ENCODE measurements at places on chromosomes 3 and 15. TPM values are rescaled to one million over a fixed set of nuclear protein-coding genes. Genes with fewer than 3 reads are reported as not detected.

- peak; percentile 70 for DNase-seq
These were observed at the start of gene BOC for GRCh38 chr3:113211330-113212149. TSS of gene BOC (plus strand) at chr3:113211557. CDS start at chr3:113249803, 38,246 bp downstream.

The ZNF80 gene
- polyA plus RNA-seq: 0.11 TPM

- DNase-seq: no peak
These were observed 89.5 kb downstream of the DHX30 start for GRCh38 chr3:47892286-47893040.

DNA sequence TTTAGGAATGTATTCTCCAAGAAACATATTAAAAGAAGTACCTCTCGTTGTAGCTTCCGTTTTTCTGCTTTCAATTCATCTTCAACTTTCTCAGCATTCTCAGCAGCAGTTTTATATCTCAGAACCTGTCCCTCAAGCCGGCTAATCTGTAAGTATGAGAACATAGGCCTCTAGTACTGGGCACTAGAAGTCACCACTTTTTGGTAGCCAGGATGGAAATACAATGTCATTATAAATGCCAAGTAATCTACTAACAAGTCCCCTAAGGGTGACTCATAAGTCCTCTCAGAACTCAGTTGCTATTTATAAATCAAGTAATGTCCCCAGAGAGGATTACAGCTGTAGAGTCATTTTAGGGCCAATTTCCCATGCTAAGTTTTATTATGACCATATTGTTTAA is 61.1 kb downstream of the MLH1 start:
- no peak for DNase-seq

DNA sequence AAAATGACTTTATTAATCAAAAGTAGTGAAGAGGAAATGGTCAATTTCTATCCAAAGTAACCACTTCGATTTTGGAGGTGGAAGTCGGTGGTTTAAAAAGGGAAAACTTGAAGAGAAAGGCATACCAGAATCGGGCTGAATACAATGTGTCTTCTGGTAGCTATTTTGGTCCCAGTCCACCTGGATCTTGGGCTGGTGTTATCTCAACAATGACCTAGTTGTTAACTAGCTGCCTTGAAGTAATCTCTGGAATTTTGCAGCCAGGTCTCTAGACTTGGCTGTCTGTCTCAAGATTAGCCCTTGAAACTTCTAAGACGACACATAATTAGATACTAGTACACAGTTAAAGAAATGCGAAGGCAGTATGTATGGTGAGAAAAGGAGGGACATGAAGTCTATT is 409.8 kb downstream of the GRM7 start:
- no peak for DNase-seq

DNA sequence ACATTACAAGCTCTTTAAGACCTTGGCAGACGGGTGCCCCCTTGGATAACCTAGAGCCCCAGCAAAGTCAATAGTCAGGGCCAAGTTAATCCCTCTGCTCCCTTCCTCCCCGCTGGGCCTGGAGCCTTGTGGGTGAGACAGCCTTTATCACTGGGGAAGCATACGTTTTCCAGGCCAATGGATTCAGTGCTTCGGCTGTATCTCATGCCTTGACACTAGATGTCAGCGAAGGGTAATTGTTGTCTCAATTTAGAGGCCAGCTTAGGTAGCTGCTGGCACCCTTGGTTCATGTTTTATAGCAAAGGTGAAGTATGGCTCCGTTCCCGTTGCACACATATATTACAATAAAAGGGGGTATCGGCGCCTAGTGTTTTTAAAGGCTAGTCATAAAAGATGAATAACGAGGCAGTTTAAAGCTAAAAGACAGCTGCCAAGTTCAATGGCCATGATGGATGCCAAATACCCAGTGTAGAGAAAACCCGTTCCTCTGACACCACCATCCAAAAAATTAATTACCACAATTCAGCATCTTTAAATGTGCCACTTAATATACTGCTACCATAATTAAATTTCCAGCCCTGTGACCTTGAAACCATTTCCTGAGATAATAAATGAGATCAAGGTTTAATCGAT is 52.3 kb upstream of the BNIP2 start:
- DNase-seq: no peak

DNA sequence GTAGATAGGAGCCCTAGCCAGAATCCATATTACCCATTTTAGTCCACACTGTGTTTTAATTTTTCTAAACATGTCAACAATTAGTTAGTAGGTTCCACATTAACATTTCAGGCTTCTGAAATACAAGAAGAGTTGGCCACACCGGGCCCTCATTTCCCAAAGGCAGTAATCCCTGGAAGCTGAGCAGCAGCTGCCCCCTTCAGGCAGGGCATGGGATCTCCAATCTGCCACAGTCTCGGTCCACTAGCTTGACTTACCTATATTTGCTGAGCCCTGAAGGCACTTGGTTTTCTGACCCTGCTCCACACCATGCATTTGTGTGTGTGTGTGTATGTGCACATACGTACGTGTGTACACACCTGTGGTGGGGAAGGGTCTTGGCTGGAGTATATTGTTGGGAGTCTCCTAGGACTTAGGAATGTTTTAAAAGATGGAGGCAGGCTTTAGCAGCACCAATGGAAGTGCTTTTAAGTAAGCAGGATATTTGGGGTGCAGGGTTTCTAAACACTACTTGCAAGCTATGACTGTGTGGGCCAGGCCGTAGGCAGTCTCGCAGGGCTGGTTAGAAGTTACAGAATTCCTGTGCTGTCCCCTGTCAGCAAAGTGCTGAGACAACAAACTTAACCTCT is 71.2 kb upstream of the SOX14 start:
- peak; percentile 4 for DNase-seq

DNA sequence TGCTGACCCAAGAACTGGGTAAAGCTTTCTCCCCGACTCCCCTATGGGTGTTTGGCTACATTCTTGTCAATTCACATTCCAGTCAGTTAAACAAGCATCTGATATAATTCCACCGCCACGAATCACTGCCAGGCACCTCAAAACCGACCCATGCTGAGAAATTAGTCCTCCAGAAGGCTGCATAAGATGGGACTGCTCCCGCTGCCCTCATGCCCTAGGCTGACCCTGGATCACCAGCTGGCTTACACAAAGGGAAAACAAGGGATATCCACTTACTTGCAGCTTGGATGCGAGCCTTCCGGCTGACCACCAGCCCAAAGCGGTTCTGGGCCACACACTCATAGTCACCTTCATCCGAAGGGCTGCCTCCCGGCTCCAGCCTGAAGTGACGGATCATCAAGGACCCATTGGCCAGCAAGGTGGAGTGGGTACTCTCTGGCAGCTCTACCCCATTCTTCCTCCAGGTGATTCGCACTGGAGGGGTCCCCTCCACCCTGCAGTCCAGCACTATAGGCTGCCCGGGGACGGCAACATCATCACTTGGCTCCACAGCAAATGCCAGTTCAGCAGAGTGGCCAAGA is 2.9 kb downstream of the IGDCC3 start:
- DNase-seq: no peak

The CCRL2 gene
- polyA plus RNA-seq: 1.0 TPM

- DNase-seq: no peak
These were observed 51.1 kb downstream of the CHST2 start for GRCh38 chr3:143170676-143171075.

DNA sequence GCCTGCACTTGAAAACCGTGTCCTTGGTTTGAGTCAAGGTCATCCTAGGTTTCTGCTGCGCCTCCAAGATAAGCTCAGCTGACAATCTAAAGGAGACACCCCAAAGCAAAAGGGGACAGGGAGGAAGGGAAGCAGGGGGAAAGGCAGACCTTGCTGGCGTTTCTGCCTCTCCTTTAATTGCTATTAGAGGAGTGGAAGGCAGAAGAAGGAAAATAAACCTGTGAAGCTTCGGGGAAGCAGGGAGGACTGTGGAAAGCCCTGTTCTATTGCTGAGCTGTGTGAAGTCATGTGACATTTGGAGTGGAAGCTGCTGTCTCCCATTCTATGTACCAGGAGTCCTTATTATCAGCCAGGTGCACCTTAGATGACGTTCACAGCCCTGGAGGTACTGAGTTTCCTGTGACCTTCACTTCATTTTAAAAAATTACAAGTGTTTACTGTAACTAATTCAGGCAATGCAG is 21.5 kb upstream of the CHD2 start:
- DNase-seq: no peak

GRCh38 chr3:11576453-11576852 is 67.3 kb downstream of the VGLL4 start:
- no peak for DNase-seq

- no peak for DNase-seq
These were observed 223.8 kb downstream of the RSRC1 start for GRCh38 chr3:158333736-158334135.

DNA sequence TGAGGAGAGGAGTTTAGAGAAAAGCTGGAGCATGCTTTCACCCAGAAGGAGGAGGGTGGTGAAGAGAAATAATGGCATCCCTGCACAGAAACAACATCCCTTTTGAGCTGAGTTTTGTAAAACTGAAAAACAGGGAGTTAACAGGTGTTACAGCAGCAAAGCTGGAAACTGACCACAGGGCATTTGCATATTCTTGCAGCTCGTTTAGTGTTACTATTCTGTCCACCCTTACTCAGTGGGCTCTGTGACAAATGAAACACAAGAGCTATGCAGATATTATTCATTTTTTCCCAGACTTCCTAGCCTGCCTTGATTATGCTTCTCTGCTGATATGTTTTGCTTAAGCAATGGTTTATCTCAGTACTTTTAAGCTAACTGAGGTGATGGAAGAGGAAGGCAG is 272.0 kb downstream of the NEK10 start:
- no peak for DNase-seq

DNA sequence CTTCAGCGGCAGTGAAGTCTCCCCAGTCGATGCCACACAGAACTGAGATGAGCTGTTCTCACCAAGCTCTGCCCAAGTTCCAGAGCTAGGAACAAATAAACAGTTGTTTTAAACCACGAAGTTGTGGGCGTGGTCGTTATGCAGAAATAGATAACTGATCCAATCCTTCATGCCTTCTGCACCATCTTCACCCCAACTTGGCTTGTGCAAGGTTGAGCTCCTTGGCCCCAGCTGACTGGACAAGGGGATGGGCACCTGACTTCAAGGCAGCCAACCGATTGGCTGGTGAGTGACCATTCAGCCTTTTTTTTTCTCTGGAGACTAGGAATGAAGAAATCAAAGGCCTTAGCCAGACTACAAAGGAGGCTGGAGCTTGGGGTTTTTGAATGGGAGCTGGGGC is 23.9 kb downstream of the LINGO1 start:
- no peak for DNase-seq

DNA sequence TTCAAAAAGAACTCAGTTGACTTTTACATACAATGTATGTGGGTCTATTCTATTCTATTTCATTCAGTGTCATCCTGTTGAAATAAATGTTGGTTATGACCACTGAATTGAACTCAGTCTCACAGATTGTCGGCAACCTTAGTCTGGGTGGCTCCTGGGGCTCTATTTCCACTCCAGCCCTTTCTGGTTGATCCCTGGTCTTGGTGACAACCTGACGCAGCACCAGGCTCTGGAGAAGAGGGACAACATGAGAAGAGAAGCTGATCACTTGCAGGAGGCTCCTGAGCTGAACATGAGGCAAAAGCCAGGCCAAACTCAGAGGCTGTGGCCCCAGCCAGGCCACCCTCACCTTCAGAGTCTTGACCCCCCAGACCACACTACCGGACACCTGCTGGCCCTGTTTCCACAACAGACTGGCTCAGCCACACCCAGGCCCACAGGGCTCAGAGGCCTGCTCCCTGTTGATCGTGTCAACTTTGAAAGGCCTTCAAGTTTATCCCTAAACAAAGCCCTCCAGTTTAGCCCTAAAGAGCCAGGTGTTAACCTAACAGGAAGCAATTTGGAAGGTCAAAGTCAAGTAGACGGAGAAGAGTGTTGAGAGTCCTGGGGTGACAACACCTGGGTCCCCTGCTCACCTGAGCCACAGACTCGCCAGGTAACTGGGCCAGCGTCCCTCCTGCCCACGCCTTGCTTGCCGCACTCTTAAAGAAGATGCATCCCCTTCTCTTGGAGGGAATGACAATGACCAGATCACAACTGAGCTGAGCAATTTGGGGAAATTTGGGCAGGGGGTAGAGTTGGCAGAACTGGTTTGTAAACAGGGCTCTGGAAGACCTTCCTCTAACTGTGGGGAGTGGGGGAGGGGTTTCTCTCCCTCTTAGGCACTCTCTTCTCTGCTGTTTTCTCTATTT is 15.4 kb upstream of the MUC20 start:
- no peak for DNase-seq

GRCh38 chr15:58332676-58333400 is 99.0 kb upstream of the LIPC start:
- DNase-seq: no peak

- DNase-seq: no peak
These were observed 126.5 kb downstream of the CMSS1 start for GRCh38 chr3:99943931-99944761.

The BCL2A1 gene
- 0.19 TPM for polyA plus RNA-seq

GRCh38 chr3:29318251-29318650 is 37.4 kb downstream of the RBMS3 start:
- no peak for DNase-seq

DNA sequence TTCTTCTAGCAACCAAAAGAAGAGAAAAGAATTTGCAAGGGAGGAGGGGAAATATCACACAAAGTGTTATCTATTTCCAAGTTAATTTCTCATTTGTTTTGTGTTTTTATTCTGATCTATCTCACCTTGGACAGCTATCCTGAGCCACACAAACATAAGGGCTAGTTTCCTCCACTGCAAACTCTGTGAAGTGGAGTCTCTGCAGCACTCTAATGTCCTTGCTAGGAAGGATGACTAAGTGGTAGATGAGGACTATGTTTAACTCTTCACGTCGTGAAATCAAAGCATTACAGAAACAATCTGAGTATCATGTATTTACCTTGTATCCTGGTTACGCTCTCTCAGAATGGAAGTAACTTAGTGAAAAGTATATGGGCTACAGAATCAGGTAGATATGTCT is 33.9 kb upstream of the CHRM5 start:
- no peak for DNase-seq

GRCh38 chr15:59553879-59554735 is 57.5 kb upstream of the GCNT3 start:
- DNase-seq: no peak

DNA sequence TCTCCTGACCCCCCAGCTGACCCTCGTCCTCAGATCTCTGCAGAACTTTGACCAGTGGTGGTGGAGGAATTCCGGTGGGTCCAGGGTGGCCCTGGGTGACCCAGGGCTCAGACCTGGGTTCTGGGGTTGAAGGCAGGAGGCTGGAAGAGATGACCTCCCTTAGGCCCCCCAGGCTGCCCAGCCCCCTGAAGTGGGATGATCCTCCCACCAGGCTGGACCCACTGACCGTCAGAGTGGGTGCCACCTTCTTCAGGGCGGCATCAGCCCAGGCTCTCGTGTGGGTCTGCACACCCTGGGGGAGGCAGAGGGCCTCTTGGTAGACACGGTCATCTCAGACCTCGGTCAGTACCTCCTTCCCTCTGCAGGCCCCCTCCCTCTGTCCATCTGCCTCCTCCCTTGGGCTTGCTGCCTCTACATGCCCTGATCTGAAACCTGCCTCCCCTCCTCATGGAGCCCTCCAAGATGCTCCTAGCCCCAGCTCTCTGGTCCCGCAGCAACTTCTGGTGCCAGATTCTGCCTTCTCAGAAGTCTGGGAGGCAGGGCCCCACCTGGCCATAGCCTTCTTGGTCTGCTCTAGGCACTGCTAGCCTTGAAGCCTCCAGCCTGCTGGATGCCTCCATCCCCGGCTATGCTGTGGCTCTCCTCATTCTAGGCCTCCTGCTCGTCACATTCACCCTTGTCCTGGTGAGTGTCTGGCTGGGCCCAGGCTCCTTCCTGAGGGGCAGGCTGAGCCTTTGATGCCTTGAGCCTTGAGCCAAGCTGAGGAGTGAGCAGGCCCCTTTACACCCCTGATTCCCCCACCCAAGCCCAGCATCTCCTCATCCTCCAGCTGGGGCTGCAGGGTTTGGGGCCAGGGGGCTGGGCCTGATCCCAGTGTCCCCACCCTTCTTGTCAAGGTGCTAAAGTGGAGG is 49.1 kb upstream of the CSPG4 start:
- no peak for DNase-seq

- peak; percentile 99 for DNase-seq
These were observed at the start of gene COPB2 for GRCh38 chr3:139389552-139390368. TSS of gene COPB2 (minus strand) at chr3:139389647. CDS start at chr3:139389550, 97 bp downstream.

The SAMMSON gene
- polyA plus RNA-seq: 0.17 TPM

Measured in renal cortex interstitium (tissue), 15 donors.